ENCODE measurements at places on chromosomes 1 and 21.

GRCh38 chr1:229572286-229572685, 13.8 kb upstream of the ABCB10 start:
- DNase-seq: no peak

DNA sequence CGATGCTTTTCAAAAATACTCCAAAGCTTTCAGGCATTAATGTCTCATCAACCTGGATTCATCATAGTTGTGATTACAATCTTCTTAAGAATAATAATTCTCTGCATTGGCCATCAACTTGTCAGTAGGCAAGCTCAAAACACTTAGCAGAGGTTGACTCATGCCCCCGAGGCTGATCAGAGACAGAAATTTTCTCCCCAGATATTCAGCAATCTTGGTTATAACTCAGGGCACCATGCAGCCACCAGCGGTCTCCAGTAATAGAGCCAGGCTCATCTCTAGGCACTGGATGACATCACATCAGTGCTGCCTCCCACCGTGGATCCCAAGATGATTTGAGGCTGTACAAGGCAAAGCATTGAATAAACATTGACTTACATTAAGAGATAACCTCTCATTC, 14.3 kb upstream of the IFFO2 start:
- no peak for DNase-seq

- no peak for DNase-seq
Measured at GRCh38 chr1:94778808-94779207, 41.3 kb upstream of the SLC44A3 start.

GRCh38 chr21:35398346-35398982, 349.4 kb upstream of the RUNX1 start:
- no peak for DNase-seq

DNA sequence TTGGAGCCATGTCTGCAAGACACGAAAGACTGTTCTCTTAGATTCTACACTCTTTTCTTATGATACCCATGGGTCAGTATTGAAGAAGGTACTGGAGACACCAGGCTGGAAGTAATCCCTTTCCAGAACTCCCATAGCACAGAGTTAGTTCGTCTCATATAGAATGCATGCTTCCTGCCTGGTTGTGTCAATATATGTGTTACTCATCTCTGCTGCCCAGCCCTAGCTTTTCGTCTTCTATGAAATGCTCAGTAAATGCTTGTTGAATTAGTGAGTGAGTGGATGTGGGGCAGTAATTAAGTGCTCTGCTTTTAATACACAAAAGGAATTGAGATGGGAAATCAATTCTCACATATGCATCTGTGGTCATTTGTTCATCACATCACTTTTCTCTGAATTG, 32.1 kb downstream of the ADCY10 start:
- no peak for DNase-seq

GRCh38 chr1:11143907-11144306, 44.2 kb upstream of the EXOSC10 start:
- no peak for DNase-seq

- DNase-seq: no peak
Measured at GRCh38 chr1:209667708-209668107, 7.5 kb upstream of the G0S2 start.

- no peak for DNase-seq
Measured at GRCh38 chr1:243751506-243751905, 98.5 kb downstream of the AKT3 start.

GRCh38 chr1:68225781-68226180, 6.5 kb downstream of the WLS start:
- DNase-seq: no peak

- DNase-seq: no peak
Measured at GRCh38 chr21:34185026-34185750, 111.8 kb downstream of the MRPS6 start.

- DNase-seq: no peak
Measured at GRCh38 chr1:107829036-107829770, 135.8 kb downstream of the VAV3 start.

GRCh38 chr1:208534599-208534897, 290.4 kb upstream of the PLXNA2 start:
- no peak for DNase-seq

DNA sequence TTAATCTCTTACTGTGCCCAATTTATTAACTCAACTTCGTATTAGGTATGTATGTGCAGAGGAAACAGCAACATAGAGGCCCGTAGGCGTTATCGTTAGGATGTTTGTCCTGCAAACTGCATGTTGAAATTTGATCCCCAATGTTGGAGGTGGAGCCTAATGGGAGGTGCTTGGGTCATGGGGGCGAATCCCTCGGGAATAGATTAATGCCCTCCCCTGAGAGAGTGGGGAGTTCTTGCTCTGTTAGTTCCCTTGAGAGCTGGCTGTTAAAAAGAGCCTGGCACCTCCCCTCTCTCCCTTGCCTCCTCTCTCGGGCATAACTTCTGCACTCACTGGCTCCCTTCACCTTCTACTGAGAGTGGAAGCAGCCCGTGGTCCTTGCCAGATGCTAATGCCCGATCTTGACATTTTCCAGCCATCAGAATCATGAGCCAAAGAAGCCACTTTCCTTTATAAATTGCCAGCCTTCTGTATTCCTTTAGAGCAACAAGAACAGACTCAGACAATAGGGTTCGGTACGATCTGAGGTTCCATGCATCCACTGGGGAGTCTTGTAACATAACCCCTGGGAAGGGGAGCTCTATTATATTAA, 149.0 kb upstream of the RAB4A start:
- no peak for DNase-seq

DNA sequence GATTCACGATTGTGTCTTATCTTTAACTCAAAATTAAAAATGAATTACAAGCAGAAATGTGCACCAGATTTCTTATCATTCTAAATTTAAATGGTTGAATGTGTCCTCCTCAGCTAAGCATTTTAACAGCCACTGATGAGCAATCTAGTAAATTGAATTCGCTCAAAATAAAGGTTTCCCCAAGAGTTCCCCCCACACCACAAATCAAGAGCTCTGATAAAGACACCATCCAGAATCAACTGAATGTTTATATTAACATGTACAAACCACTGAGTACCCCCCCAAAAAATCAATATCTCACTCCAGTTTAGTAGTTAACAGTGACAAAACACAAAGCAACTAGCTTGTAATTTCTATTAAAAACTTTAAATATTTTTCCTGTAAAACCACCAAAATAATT, 1.9 kb downstream of the GPBP1L1 start:
- DNase-seq: no peak

DNA sequence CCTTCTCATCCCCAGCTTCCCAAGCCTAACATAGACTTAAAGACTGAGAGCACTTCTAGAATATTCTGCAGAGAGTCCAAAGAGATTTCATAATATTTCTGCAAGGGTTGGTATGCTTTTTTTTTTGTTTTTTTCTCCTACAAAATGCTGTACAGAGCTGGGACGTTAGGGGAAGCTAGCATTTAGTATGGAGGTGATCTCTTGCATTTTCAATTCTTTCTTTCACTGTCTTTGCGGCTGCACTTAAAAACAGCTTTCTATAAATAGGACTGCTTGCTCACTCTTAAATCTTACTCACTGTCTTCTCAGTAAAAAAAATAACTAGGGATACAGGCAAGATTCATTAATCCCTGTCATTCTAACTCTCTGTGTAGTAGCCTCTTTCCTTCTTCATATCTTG, 7.4 kb downstream of the DSCAM start:
- no peak for DNase-seq

Measured in GM04504 (cell line).